ENCODE measurements at places on chromosomes 7 and 10.

DNA sequence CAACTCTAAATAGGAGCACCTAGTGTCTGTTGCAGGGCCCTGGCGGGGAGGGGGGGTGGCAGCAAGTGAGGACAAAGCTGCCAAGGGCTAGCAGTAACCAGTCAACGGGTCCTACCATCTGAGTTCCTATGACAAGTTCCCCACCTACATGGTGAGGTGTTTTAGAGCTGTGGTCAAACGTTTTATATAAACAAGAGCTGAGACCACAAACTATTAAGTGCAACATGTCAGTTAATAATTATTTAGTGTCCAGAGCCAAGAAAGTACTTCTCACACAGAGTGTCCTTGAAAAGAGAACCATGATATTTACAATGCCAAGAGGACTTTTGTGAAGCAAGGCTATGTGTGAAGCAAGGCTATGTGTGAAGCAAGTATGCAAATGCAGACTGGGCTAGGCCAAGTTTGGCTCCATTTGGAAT lies 434.7 kb downstream of the TNS3 start:
- no peak for DNase-seq

DNA sequence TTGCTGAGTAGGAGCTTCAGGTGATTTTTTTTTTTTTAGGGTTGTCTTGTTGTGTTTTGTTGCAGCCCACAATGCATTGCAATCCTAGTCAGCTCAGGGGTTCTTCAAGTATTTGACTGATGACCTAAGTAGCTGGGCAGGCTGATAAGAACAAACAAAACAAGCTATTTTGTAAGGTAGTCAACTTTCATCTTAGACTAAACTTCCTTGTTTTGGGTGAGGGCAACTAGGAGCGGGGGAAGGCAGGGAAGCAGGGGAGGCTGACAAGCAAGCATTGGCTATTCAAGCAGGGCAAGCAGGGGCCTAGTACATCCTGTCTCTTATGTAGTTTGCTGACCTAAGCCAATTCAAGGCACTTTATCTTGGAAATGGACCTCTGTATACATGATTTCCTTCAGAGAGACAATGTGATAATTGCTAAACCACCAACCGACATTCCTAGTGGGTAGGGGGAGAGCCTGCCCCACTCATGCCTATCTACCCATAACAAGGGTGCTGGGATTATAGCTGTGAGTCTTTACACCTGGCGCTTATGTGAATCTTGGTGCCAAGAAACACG lies 163.3 kb upstream of the PRKCQ start:
- no peak for DNase-seq

GRCh38 chr10:71939861-71940474 lies 24.2 kb upstream of the CHST3 start:
- DNase-seq: no peak

DNA sequence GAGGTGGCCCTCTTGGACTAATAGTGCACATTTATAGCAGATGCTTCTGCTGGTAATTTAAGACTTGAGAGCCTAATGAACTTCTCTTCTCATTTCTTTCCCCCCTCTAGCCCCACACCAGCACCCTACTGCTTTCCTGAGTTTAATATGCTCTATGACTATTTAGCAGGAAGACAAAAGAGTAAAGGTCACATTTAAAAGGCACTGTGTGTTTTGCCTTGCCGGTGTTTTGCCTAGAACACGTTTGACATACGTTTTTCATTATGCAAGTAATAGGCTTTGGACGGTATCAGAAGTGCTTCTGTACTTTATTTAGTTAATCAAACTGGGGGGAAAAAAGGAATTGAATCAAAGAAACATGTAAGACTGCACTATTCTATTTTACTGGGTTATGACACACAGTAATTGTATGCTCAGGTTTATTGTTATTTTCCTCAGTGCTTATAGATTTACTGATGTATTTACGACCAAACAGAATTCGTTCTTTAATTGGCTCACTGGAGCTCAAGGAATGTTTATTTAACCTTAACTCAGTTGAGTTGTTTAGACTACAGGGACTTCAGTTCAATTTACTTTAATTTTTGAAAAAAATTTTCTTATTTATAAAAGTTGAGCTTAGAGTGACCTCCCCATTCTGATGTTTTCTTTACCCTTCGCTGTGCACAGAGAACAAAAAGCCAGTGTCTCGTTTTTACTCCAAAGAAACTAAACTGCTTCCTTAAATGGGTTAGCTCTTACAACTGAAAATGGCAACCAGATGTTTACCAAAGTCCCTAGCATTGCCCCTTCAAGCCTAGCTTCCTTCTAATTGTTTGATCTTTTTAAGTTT lies 35.4 kb downstream of the CPED1 start:
- no peak for DNase-seq

GRCh38 chr10:127194111-127194510 lies 2.3 kb downstream of the INSYN2A start:
- no peak for DNase-seq

- no peak for DNase-seq
Observed at GRCh38 chr7:38506756-38507155, 124.4 kb downstream of the AMPH start.
